Activated naive CD4-positive, alpha-beta T cell (primary cell): ENCODE measurements at places on chromosomes 6 and 20.

DNA sequence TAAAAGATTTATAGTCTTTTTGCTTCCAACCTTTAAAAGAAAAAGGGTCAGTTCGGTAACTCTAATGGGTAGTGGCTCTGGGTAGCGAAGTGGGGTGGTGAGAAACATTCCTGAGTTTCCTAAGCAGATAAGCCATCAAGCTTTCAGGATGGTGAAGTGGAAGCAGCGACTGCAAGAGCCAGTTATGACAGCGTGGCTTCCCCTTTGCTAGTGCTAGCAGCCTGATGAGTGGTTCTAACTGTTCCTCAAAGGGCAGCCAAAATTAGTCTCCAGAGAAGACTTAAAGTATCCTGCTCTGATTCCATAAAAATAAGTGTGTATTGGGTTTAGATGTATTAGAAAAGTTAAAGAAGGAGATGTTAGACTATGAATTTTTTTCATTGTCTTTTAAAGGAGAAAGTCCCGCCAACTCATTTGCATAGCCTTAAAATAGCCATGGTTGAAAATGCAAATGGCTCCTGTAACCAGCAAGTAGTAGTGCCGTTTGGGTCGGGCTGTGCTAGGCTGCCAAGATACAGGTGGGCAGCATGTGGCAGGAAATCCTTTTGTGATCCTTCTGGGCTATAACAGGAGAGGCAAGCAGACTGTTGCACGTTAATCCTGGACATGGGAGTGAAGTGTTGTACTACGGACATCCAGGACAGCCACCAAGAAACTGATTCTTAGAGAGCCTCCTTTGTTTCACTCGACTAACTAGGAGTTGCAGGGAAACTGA, 18.0 kb downstream of the ELOVL2 start:
- DNase-seq, result no peak

- DNase-seq, result no peak
These were observed 398.3 kb upstream of the ARID1B start for GRCh38 chr6:156378853-156379252.

GRCh38 chr6:33191383-33192104, 723 bp downstream of the COL11A2 start:
- no peak for DNase-seq

- DNase-seq, result no peak
These were observed 680 bp downstream of the LATS1 start for GRCh38 chr6:149717255-149717587.

DNA sequence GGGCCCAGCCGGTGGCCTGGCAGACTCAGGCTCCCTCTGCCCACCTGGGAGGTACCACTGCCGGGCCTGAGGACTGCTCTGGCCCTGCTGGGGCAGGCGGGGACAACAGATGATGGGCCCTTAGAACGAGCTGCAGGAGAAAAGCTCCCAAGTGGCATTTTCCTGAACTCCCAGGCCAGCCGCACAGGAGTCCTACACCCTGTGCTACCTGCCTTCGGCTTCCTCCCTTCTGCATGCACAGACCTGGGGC, 41.3 kb downstream of the DSTN start:
- no peak for DNase-seq

- DNase-seq, result no peak
These were observed 348.6 kb upstream of the SOX4 start for GRCh38 chr6:21244897-21245470.

- no peak for DNase-seq
These were observed 2.2 kb downstream of the CCN2 start for GRCh38 chr6:131948692-131949619.

DNA sequence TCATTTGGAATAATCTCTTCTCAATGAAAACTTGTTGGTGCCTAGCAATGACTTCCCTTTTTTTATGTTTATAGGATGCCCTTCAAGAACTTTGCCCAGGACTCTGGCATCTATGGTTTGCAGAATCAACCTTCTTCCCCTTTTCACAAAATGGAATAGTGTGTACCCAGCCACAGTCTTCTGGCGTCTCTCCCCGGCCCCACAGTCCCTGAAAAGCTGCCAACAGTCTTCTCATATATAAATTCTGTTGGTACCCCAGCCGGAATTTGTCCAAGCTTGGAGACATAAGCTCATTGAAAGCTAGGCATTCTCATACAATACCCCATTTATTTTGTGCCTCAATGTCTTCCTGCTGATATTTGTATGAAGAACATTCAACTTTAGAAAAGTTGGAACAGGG, 26.4 kb upstream of the MCM3 start:
- DNase-seq, result no peak

DNA sequence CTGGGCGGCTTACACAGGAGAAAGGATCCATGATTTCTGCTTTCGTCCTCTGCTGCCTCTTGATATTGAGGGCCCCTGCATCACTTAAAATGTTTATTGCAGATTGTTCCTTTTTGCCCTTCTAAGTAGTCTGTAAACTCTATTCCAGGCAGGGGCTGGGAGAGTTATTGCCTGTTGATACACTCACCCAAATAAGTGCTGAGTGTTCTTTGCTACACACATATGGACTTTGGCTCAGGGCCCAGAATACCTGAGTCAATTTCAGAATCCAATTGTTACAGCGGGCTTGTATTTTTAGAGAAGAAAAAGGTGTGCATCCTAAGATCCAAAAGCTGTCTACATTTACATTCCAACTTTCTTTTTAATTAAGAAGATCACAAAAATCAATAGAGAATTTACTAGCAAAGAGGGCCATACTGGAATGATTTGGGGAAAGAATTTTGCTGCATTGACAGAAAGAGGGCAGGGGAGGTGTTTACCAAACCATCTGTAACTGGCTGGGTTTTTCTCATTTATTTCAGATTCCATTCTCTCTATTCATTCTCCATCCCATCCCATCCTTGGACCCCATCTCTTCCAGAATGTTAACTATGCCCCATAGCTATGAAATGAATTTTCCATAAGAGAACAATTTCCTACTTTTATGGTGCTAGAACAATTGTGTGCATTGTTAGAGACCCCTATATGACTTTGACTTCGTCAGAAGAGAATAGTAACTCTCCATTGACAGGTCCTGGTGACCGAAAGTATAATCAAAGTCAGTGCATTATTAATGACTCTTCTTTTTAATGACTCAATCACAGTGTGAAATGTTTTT, 959.9 kb upstream of the FLRT3 start:
- DNase-seq, result no peak

GRCh38 chr6:95175927-95176675, 401.2 kb upstream of the MANEA start:
- DNase-seq, result no peak

GRCh38 chr20:34055290-34055689, 56.8 kb downstream of the EIF2S2 start:
- DNase-seq, result no peak

GRCh38 chr6:146200176-146200575, 171.3 kb downstream of the GRM1 start:
- DNase-seq, result no peak

DNA sequence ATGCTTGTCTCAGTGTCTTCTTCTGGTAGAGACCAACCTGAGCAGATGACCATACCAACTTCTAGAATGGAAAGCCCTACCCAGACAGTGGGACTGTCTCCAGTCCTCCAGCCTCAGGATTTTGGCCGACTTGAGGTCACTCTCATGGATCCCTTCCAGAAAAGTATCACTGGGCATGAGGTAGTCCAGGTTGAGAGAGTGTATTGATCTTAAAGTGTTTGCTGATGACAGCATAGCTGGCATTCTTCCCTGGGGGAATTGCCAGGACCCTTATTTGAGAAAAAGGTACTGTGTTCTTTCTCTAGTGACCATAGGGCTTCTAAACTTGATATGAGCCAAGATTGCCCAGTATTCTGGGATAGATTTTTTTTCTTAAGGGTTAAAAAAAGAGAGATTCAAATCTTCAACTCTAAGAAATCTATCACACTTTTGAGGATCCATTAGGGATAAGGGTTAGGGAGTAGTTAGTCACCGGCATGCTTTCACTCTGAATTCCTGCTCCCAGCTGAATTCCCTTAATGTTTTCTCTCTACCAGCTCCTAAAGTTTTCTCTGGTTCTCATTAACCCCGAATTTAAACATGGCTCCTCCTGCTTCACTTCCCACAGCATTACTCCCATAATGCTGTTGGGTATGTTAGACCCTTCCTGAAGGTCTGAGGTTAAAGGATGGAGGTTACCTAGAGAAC, 73.6 kb upstream of the FLRT3 start:
- no peak for DNase-seq
